ENCODE measurements at places on chromosomes 3 and 15.

DNA sequence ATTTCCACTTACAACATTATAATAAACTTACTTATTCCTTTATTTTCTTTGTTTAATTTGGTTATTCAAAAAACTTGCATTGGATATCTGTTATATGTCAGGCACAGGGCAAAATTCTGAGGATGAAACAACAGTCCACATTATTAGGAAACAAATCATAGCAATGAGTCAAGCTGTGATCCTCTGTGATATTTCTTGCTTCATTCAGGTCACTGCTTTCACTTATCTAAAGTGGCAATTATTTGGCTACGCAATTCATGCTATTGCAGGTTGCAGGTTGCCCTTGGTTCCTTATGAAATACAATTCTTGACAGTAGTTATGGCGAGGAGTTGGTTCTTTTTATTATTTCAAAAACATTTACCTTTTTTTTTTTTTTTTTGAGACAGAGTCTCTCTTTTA, 66.4 kb upstream of the CNTN6 start:
- no peak for DNase-seq

- DNase-seq: no peak
Measured at GRCh38 chr3:111692593-111693552, 97.7 kb upstream of the ZBED2 start.

DNA sequence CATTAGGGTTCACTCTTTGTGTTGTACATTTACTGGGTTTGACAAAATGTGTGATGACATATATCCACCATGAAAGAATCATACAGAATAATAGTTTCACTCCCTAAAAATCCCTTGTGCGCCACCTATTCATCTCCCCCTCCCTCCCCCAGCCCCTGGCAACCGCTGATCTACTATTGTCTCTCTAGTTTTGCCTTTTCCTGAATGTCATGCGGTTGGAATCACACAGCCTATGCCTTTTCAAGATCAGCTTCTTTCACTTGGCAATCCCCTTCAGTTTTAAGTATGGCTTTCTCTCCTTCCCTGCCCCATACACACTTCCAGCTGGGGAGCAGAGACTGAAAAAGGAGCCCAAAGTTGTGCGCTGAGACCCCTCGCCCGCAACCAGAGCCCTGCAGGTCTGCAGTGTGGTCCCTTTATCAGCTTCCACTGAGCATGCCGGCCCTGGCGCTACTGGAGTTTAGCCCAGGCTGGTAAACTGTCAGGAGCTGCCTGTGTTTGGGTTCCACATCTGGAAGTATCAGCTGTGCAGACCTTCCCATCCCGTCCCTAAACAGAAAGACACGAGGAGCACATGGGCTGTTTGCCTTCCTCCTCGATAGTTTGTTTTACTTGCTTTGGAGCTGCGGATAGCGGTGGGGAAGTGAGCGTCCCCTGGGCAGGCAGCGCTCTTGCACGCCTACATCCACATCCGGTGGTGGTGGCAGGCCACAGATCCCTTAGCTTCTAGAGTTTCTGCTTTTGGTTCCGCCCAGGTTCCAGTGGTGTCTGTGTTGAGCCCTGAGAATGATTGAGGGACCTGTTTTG, 12.3 kb downstream of the BOC start:
- no peak for DNase-seq

- DNase-seq: no peak
Measured at GRCh38 chr3:61985020-61985419, 388.3 kb downstream of the FEZF2 start.

GRCh38 chr15:62327406-62327805, 162.3 kb upstream of the C2CD4B start:
- DNase-seq: no peak

- DNase-seq: no peak
Measured at GRCh38 chr15:69154078-69154477, 6.4 kb upstream of the GLCE start.

DNA sequence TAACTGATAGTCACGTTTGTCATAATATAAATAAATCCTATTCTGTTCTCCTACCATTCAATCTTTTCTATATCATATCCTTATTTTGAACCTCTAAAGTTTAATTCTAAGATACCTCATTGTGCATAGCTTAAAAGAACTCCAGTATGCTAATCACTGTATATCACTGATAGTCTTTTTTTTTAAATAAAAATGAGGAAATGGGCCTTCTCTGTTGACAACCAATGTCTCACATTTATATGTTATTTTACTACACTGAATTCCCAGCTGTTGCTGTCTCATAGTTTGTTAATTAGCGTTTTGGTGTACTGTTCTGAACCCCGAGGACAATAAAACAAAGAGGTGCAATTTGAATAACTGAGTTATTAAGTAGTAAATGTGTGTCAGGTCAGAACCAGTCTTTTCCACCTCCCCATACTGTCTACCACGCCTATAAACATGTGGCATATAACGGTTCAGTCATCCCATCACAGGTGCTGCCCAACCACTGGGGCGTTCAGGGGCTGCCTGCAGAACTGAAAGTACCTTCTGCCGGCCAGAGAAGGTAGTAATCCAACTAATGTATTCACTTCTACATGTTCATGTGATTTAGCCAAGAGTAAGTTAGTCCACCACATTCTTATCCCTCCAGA, 14.9 kb downstream of the CBLB start:
- no peak for DNase-seq

DNA sequence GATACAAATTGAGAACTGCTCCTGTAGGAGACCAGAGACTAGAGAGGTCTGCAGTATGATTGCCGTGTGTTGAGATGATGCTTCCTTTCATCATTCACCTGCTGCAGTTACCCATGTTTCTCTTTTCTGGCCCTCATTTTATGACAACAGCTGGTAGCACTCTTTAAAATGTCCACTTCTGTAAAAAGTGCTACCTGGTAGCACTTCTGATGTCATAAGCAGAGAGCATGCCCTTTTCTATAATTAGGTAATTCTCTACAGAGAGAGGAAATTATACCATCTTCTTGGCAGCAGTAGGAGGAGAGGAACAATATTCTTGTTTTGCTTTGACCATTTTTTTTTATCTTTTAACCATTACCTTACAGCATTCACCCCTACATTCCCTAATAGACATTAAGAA, 123.8 kb downstream of the PPM1L start:
- DNase-seq: no peak
